ENCODE measurements at places on chromosomes 16 and 17.

- DNase-seq, result peak; percentile 56
Measured at GRCh38 chr17:62892870-62893338, 73.1 kb upstream of the TANC2 start.

DNA sequence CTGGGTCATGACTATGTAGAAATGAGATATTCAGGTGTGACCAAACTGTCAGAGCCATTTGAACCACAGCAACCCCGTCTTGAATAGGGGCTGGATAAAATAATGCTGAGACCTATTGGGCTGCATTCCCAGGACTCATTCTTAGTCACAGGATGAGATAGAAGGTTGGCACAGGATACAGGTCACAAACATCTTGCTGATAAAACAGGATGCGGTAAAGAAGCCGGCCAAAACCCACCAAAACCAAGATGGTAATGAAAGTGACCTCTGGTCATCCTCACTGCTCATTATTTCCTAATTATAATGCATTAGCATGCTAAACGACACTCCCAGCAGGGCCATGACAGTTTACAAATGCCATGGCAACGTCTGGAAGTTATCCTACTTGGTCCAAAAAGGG lies 545.5 kb downstream of the TMEM114 start:
- no peak for DNase-seq

DNA sequence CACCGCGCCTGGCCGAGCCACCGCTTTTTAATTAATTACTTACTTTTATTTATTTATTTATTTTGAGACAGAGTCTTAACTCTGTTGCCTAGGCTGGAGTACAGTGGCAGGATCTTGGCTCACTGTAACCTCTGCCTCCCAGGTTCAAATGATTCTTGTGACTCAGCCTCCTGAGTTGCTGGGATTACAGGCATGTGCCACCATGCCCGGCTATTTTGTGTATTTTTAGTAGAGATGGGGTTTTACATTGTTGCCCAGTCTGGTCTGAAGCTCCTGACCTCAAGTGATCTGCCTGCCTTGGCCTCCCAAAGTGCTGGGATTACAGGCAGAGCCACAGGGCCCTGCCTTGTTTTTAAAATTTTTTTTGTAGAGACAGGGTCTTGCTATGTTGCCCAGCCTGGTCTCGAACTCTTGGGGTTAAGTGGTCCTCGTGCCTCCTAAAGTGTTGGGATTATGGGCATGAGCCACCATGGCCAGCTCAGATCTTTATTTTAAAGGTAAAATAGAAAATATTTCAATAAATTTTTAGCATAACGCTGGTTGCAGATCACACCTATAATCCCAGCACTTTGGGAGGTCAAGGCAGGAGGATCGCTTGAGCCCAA lies 18.3 kb upstream of the NUDT16L1 start:
- no peak for DNase-seq

GRCh38 chr17:82214012-82214628 lies 1.5 kb upstream of the CCDC57 start:
- DNase-seq, result no peak

- no peak for DNase-seq
Measured at GRCh38 chr16:23334457-23334853, 32.4 kb downstream of the SCNN1B start.

DNA sequence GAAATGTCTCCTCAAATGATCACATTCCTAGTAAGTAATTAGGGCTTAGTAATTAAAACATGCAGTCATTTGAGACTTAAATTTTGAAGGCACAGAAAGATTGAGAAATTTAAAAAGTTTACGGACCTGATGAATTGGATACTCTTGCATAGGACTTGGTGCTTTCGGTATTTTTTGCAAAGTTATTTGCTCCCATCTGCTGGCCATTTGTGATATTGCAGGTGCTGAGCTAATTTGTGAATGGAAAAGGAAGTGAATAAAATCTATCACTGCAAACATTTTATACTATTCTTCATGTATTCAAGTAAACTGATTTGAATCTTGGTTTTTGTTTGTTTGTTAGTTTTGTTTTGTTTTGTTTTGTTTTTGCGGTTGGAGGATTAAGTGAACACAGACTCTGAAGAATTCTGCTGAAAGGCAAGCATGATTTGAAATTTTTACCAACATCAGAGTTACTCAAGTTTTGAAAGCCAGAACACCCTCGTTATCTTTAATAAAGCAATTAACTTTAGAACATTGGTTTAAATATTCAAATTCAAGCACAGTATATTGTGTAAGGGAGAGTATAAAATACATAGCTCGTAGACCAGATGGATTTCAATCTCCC lies 689.5 kb upstream of the RBFOX1 start:
- peak; percentile 28 for DNase-seq

- DNase-seq, result no peak
Measured at GRCh38 chr16:48531011-48531962, 78.7 kb downstream of the N4BP1 start.
